ENCODE measurements at places on chromosomes 3 and 15.

DNA sequence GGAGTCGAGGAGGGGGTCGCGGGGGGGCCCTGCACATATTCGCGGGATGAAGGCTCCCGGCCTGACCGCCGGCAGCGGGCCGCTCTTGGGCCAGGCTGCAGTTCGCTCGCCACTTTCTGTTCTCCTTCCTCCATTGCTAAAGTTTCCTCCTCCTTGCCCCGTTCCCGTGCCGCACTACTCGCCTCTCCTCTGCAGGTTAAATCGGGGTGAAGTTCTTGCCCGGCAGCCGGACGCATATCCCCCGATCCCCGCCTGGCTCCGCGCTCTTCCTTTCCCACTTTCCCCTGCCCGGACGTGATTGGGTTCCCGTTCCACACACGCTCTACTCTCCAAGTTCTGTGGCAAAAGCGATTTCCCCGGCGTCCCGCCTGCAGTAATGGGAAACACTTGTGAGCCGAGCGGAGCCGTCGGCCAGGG is 556 bp downstream of the CRYBG3 start:
- DNase-seq = peak; percentile 15

DNA sequence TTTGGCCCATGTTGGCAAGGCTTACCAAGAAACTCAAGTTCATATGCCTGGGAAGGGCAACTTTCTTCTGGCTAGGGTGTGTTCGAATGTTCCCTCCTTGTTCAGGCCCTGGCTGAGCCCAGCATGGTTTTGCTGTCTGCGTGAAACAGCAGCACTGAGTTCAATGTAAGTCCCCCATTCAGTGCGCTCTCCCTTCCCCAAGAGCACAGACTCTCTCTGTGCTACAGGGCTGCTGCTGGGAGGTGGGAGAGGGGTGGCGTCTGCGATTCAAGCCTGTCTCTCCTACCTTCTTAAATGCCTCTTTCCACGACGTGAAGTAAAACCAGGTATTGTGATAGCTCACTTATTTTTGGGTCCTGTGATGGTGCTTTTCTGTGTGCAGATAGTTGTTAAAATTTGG is 289.3 kb upstream of the GOLIM4 start:
- DNase-seq = no peak

GRCh38 chr15:70932397-70932796 is 39.8 kb downstream of the LRRC49 start:
- no peak for DNase-seq

DNA sequence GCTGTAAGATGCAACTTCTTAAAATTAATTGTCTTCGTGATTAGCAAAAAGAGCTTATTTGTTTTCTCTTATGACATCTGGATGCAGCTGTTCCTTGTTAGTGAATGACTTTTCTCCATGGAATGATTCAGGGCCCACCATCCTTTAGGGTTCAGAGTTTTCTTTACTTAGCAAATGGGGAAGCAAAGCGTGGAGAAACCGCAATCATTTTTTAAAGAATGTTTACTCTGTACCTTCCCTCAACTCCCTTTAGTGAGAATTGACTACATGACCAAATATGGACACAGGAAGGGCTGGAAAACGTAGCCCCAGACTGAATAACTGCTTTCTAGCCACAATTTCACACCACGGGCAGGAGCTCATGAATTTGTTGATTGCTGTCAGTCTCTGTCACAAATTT is 130.1 kb downstream of the EDEM1 start:
- DNase-seq = no peak

DNA sequence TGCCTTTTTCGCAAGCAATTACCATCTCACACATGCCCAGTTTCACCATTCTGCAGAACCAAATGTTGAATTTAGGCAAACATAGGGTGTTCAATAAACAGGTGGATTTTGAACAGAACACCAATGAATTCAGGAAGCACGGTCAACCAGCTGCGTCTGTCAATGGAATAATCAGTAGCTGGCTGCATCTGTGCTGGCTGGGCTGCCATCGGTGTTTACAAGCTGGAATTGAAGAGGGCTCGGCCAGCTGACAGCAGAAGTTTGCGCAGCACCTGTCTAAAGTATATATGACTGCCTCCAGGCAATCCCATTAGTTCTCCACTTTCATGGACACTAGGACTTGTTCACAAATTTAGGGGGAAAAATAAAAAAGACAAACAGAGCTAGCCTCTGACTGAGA is 996.4 kb upstream of the CFAP20DC start:
- no peak for DNase-seq
